ENCODE measurements at places on chromosomes 16 and 17.
A peak's percentile ranks its signal among the peaks of the same experiment; 100 is the strongest.

GRCh38 chr16:14181371-14182050 lies 110.4 kb downstream of the MRTFB start:
- no peak for DNase-seq

- DNase-seq, result no peak
Observed at GRCh38 chr17:46044989-46045388, 45.9 kb downstream of the STH start.

DNA sequence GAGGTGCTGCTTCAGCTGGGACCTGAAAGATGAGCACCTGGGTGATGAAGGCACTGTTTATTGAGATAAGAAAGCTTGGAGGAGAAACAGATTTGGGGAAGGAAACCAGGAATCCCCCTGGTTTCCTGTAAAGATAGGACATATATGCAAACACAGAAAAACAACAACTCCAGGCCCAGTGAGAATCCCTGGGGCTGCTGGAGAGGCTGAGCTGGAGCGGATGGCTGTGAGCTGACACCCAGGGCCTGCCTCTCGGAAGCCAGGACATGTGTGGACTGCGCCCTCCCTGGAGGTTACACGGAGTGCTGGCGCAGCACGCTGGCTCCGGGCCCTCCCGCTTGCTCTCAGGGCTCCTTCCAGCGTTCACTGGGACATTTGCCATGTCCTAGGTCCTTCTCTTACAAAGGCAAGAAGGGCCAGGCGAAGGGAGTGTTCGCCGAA lies 57.5 kb downstream of the CYB5B start:
- DNase-seq, result no peak

DNA sequence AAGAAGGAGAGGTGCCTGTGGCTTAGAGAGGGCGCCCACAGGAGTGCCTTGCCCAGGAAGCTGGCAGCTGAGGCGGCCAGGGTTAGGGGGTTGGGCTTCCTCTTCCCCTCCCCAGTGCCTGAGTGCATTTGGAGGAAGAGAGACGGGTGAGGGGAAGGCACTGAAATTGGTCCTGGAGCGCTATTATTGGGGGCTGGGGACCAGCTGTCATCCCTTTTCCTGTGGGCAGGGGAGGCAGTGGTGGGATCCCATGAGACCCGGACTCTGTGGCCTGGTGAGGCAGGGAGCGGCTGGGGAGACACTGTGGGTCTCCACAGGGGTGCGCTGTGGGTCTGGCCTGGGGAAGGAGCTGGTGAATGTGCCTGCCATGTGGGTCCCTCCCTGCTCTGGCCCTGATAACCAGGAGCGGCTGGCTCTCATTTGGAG lies 259.7 kb downstream of the SEC14L1 start:
- DNase-seq, result peak; percentile 75

DNA sequence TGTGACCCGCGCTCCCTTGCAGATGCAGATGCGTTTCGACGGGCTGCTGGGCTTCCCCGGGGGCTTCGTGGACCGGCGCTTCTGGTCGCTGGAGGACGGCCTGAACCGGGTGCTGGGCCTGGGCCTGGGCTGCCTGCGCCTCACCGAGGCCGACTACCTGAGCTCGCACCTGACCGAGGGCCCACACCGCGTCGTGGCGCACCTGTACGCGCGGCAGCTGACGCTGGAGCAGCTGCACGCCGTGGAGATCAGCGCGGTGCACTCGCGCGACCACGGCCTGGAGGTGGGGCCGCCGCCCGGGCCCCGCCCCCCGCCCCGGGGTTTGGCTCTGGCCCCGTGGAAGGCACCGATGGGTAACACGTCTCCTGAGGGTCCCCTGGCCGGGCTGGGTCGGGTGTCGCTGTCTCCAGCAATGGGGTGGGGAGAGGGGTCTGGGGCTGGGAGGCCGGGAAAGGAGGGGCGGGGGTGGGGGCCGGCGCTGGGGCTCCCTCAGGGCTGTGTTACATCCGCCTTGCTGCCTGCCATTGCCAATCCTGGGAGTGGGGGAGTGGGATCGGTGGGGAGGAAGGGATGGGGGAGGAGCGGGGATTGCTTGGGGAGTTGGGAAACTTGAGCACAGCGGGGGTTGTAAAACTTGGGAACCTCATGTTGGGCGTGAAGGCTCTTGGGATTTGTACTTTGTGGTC lies 737 bp downstream of the NUDT16L1 start:
- DNase-seq, result no peak

GRCh38 chr16:49698453-49698815 lies 157.5 kb downstream of the ZNF423 start:
- DNase-seq, result no peak

GRCh38 chr16:8866884-8867215 lies 2.0 kb downstream of the CARHSP1 start:
- no peak for DNase-seq

GRCh38 chr16:75787440-75787839 lies 61.1 kb upstream of the CPHXL start:
- DNase-seq, result no peak

- no peak for DNase-seq
Observed at GRCh38 chr16:27088216-27088615, 21.5 kb downstream of the C16orf82 start.

GRCh38 chr16:88815901-88816589 lies 4.3 kb upstream of the APRT start:
- DNase-seq, result peak; percentile 55

- DNase-seq, result no peak
Observed at GRCh38 chr17:45722161-45722560, 62.0 kb upstream of the CRHR1 start.

DNA sequence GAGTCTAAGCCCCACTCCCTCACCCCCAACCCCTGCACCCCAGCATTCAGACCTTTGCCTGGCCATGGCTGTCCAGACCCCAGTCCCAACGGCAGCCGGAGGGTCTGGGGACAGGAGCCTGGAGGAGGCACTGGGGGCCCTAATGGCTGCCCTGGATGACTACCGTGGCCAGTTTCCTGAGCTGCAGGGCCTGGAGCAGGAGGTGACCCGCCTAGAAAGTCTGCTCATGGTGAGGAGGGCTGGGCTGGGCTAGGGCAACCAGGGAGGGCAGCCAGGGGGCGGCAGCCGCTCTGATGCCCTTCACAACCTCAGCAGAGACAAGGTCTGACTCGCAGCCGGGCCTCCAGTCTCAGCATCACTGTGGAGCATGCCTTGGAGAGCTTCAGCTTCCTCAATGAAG lies 14.4 kb downstream of the RIPOR1 start:
- no peak for DNase-seq

GRCh38 chr16:67277999-67278772 lies 1.1 kb upstream of the PLEKHG4 start:
- no peak for DNase-seq

- no peak for DNase-seq
Observed at GRCh38 chr17:39014044-39014794, 47.0 kb upstream of the FBXO47 start.

- DNase-seq, result no peak
Observed at GRCh38 chr17:13636951-13637350, 35.2 kb upstream of the HS3ST3A1 start.

- DNase-seq, result no peak
Observed at GRCh38 chr17:43475494-43476089, 8.2 kb upstream of the DHX8 start.

Measured in memory B cell (primary cell).